ENCODE measurements at places on chromosomes 4 and X. TPM values are rescaled to one million over a fixed set of nuclear protein-coding genes. Genes with fewer than 3 reads are reported as not detected.
A peak's percentile ranks its signal among the peaks of the same experiment; 100 is the strongest.

DNA sequence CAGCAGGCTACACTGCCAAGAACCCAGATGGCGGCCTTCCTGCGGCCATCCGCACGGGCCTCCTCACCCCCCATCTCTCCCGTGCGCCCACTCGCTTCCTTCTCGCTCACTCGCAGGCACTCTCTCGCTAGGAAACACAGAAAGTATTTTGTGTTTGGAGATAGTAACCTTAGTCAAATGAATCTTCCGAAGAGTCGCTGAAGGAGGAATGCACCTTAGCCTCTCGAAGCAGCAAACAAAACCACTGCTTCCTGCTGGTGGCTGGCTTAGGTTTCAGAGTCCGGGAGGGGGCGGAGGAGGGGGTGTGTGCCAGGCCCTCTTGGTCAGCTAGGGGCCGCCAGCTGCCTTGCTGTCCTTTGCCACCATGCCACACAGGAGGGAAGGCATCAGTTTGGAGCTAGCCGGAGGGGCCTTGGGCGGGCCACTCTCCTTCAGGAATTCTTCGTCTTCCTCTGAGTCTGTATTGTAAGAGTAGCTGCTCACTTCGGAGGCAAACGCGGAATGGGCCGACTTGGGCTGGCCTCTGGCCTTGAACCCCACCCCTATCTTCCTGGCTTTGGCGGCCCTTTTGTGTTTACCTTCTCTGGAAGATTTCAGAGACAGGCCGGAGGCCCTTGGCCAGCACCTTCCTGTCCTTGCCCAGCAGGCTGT is 73.2 kb upstream of the UCP1 start:
- no peak for ATAC-seq

DNA sequence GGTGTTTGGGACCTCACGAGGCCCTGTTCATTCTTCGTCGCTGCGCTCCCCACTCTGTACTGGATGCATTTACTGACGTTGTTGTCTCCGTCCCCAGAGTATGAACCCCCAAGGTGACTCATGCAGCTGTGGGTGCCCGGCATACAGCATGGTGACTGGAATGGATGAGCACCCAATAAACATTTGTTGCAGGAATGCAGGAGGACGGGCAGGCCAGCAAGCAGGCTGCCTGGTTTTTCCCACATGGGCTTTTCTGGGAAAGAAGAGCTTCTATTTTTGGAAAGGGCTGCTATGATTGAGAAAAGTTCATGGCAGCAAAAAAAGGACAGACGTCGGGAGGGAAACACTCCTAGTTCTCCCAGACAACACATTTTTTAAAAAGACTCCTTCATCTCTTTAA is 893 bp upstream of the SOD3 start:
- ATAC-seq: no peak

Gene ETNPPL
- not detected for total RNA-seq

- no peak for ATAC-seq
Measured at GRCh38 chr4:30386266-30386895, 333.8 kb upstream of the PCDH7 start.

Gene ESX1
- total RNA-seq: not detected

GRCh38 chr4:80308466-80308822 is 27.1 kb upstream of the CFAP299 start:
- no peak for ATAC-seq

DNA sequence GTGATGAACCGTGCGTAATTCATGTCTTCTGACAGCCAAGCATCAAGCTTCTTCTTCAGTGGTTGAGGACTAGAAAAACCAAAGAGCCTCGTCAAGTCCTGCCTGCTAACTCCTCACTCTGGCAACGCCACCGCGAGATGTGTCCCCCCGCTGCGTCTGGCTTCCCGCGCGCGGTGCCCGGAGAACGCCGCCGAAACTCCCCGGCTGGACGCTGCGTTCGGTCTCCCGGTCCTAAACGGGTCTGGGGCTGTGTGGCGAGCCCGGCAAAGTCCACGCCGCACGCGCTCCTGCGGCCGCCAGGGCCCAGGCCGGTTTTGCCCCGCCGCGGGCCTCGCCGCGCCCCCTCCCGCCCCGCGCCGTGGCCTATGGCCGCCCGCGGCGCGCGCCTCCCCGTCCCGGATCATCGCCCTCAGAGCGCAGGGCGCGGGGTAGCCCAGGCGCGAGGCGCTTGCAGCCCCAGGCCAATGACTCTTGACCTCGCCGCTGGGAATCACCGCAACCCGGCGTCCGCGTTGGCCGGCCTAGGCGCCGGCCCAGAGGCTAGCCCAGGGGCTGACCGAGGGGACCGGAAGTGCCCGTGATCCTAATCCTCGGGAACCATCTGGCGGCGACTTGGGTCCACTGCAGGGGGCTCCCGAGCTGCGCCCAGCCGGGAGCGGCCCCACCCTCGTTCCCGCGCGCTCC is at the start of gene AADAT:
Gene AADAT (minus strand): TSS at position 289 of the 684 bp plus-strand sequence. CDS start 266 bp downstream, at position 23.
- ATAC-seq: peak; percentile 44

Gene GPR34
- 0.15 TPM for total RNA-seq

DNA sequence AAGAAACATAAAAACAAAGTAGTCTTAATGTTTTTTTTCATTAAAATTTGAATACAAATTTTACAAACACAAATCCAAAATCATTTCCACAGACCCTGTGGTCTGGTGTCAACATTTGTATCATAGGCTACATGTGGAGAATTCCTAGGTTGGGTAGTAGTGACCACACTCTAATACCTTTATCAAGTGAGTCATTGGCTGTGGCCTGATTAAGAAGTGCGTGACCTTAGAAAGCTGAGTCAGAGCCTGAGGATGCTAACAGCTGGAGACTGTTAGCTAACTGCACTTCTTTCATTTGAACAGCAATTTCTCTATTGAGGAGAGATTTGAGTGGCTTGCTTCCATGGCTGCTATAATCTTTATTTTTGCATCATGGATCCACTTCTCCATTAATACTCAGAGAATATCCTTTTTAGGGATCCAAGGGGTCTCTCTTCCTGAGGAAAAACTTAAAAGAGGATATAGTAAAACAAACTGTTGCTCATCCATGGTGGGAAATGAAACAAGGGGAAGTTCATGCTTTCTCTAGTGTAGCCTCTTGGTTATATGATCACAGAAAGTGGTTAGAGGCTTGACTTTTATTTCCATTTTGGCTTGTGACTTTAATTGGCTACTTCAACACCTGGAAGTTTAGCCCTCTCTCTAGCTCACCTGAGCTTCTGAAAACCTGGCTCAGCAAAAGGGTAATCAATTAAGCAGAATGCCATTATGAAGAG is 335.8 kb downstream of the PABPC4L start:
- ATAC-seq: no peak

GRCh38 chr4:16677001-16677944 is 221.2 kb downstream of the LDB2 start:
- ATAC-seq: no peak

DNA sequence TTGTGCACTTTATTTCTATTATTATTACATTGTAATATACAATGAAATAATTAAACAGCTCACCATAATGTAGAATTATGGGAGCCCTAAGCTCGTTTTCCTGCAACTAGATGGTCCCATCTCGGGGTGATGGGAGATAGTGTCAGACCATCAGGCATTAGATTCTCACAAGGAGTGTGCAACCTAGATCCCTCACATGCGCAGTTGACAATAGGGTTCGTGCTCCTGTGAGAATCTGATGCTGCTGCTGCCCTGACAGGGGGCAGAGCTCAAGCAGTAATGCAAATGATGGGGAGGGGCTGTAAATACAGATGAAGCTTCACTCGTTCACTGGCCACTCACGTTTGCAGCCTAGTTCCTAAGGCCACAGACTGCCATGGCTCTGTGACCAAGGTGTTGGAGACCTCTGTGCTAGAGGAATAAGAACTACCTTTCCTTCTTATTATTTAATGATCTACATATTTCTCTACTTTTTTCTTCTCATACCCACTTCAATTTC is 492.9 kb upstream of the INTU start:
- no peak for ATAC-seq

DNA sequence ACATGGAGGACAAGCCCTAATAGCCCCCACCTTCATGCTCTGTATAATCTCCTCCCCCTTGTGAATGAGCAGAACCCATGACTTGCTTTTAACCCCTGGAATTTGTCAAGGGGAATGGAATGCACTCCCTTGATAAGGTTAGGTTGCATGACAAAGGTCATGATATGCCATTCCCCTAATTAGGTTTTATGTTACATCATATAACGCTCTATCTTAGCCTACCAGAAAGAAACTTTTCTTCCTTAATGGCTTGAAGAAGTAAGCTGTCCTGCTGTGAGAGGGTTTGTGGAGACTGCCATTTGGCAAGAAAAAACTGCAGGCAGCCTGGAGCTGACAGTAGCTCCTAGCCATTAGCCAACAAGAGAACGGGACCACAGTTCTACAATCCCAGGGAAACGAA is 399.8 kb upstream of the MAD2L1 start:
- ATAC-seq: no peak

Gene NWD2
- total RNA-seq: not detected

DNA sequence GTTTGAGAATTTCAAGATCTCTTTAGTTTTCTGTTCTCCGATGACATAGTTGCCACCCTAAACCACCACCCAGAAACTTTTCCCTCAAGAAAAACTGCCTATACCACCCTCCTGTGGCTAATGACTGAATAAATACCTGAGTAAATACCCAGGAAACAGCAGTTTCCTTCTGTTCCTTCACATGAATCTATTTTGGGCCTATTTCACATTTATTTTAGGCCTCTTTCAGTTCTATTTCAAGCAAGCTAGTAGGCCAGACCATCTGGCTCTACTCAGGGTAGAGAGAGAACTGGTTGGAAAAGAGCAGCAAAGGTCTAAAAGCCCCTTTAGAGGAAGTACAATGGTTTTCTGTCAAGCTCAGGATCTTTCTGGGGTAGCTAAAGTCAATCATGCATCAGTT is 23.4 kb downstream of the ARHGEF9 start:
- no peak for ATAC-seq

DNA sequence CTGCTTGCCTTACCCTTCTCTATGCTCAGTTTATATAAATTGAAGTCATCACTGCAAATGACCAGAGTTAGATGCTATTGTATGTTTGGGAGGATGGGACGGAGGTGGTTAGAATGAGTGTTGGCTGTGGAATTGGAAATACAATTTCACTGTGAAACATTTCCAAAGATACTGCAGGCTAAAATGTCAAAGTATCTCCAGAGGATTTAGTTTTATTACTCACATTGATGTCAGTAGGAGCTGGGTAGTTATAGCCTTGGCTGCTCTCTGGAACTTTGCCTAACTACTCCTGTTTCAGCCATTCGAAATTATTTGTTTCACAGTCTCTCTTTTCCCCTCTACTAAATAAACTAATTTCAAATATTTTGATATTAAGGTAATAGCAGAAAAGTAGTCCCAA is 92.6 kb upstream of the PPP3CA start:
- no peak for ATAC-seq
